ENCODE measurements at places on chromosomes 2 and 18.

DNA sequence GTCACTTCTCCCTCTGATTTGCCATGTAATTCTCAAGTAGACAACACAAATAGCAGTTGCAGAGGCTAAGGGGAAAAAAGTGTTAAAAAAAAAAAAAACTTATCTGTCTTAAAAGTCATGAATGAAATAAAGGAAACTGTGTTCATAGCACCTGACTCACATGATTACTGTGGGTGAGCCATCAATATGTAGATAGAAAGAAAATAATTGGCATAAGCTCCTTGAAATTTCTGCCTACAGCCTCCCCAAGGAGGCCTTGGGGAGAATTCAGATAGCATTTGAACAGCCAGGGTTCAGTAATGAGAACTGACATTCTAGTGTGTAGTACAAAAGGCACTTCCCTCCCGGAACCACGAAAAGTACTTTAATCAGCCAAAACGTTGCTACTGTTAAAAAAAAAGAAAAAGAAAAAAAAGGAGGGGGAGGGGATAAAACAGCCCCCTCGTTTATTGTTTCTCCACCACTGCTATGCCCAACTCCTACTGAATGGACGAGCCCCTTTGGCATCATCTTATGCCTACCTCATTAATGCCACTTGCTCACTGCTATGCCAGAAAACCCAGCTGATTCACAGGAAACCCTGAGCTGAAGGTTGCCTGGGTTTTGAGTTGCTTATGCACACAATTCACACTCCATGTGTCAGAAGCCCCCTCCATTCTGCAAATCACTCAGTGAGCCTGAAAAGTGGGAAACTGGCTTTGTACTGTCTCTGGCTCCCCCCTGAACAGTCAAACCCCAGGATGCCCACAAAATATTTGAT lies 65.5 kb upstream of the KLF7 start:
- DNase-seq = no peak

DNA sequence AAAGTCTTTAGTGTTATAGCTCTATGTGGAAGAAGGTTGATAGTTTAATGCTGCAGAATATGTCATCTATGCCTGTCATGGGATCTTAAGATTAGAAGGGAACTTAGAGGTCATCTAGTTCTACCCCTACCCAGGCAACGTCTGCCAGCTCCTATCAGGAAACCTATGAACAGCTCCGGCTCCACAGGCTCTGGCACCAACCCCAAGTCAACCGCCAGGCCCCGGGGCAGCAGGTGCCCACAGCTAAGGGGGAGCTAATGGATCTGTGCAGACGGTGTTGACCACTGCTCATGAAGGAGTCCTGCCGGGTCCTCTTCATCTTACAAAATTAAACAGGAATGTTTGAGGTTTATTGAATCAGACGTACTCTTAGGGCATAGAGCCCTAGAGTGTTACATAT lies 440.8 kb upstream of the KLHL29 start:
- DNase-seq = no peak

DNA sequence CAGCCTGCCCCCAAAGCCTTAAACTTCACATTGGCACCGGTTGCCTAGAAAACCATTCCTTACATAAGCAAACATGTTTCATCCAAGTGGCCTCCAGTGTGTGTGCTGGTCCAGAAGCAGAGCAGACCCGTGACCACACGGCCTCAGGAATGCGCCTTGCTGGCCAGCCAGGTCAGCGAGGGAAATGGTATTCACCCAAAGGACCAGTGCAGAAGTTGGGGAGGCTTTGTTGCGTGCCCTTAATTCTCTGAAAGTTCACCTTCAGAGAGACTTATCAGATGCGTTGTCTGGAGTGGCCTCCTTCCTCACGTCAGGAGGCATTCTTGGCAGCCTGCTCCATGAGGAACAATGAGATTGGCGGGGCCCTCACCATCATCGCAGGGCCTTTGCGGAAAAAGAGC lies 25.9 kb downstream of the NRP2 start:
- DNase-seq = no peak

DNA sequence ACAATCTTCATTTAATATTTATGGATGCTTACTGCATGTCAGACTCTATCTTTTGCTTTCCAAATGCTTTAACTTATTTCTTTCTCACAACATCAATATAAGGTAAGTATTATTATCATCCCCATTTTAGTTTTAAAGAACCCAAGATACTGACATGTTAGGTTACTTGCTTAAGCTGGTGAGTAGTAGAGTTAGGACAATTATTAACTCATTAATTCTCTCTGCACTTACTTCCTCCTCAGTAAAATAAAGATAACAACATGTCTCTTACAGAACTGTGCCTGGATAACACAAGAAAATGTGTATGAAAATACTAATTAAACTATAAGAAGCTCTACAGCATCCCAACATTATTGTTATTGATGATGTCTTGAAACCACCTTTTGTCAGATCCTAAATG lies 359.1 kb upstream of the CHST9 start:
- no peak for DNase-seq

- DNase-seq = no peak
Observed at GRCh38 chr2:29238497-29238896, 123.3 kb downstream of the CLIP4 start.

DNA sequence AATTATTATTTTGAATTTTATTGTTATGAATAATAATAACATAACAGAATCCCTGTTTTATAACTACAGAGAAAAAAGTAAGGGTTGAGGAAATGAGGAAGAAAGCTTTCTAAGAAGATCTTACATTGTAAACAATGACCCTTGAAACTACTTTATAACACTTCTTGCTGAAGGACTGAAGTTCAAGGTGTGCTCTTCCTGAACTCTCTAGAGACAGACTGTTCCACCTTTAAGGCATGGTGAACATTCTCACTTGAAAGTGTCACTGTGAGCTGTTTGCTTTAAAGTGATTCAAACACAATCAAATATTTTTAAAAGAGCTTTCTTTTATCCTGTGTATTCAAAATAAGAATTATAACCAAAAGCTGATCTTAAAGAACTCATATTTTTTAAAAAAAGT lies 131.5 kb downstream of the DNAH7 start:
- DNase-seq = no peak

- DNase-seq = no peak
Observed at GRCh38 chr2:184367211-184367610, 231.1 kb upstream of the ZNF804A start.

- no peak for DNase-seq
Observed at GRCh38 chr2:230134496-230135129, 65.9 kb upstream of the SLC16A14 start.

DNA sequence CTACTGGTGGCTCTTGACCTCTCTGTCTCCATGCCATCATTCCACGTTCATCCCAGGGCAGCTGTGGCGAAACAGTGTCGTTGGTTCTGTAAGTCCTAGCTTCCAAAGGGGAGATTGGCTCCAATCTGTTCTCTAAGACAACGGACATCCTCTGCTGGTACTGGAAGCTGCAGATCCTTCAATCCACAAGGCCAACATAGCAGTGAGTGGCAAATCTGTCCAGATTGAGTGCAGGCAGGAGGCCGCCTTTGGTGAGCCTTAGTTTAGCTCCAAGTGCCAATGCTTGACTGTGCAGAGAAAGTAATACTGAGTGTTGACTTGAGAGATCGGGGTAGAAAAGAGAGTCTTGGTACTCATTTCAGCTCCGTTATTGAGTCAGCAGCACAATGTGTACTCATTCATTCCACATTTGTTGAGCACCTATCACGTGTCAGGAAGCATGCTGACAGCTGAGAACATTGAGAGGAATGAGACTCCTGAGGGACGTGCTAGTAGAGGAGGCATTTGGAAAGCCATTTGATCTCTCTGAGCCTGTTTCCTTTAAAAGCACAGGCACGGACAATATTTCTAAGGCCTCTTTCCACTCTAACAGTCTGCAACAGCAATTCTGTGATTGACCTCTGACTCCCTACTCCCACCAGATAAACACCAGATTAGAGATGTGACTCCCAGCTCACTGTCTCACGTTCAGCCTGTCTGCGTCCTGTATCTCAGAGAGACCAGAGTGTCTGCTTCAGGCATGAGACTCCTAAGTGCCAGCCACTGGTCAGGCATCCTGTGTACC lies 306.0 kb downstream of the CLIP4 start:
- DNase-seq = no peak

- DNase-seq = no peak
Observed at GRCh38 chr18:63040788-63041410, 278.7 kb downstream of the BCL2 start.

DNA sequence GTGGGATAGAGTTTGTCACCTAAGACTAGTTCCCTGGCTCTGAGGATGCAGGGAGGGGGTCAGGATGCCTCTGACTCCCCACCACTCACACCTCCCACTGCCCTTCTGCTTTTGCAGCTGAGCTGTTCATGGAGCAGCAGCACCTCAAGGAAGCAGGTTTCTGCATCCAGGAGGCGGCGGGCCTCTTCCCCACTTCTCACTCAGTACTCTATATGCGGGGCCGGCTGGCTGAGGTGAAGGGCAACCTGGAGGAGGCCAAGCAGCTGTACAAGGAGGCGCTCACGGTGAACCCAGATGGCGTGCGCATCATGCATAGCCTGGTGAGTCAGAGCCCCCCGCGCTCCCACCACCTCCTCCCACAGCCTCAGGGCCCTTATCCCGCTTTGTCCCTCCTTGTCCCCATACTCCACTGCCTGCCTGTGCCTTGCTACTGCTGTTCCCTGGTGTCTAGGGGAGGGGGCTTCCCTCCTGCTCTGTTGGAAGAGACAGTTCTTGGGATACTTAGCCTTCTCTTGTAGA lies 94.4 kb downstream of the STPG4 start:
- DNase-seq = no peak

DNA sequence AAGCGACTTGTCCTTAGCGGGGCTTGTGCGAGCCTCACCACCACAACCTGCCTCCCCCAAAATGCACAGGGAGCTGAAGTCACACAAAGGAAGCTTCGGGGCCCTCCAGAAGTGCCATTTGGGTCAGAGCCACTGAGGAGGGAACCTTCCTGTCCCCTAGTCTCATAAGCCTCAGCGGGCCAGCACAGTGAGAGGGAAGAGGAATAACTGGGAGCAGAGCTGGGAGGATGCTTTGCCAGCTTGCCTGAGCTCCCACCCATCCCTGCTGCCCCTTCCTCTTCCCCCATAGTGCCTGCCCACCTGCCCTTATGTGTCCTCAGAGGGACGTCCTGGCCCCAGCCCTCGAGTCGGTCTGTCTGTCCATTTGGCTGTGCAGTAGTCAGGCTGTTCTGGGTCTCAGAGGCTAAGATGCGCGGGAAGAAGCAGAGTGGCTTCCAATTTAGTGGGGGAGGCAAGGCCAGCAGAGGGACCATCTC lies 51.8 kb upstream of the GPR17 start:
- DNase-seq = no peak
